ENCODE measurements at places on chromosomes 16 and 17.

GRCh38 chr17:8719291-8720246 is 25.1 kb downstream of the CCDC42 start:
- no peak for DNase-seq

GRCh38 chr16:24700549-24701392 is 28.7 kb upstream of the TNRC6A start:
- peak; percentile 99 for DNase-seq

DNA sequence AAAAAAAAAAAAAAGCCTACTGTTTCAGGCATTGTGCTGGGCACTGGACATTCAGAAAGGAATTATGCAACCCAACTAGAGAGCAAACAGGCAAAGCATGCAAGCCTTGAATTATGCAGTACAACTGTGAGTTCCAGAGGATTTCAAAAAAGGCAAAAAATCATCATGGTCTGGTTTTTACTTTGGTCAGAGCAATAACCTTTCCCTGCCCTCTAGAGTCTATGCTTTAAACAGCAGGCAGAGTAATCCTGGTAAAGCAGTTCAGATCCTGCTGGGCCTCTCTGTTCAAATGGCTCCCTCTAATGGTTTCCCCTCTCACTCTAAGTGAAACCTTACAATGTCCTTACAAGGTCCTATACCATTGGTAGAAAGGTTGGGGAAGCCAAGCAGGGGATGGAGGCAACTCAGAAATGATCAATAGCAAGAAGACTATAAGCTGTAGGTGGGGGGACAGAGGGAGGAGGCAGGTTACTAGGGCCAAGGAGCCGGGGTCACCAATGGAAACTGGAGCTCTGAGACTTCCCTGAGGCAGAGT is 4.6 kb upstream of the TAF15 start:
- DNase-seq: peak; percentile 90

GRCh38 chr17:66165537-66166123 is 26.3 kb downstream of the CEP112 start:
- peak; percentile 70 for DNase-seq

GRCh38 chr17:48718227-48718760 is 4.0 kb downstream of the PRAC1 start:
- DNase-seq: peak; percentile 49

- DNase-seq: no peak
These were observed 12.4 kb downstream of the C17orf50 start for GRCh38 chr17:35773129-35773528.

- DNase-seq: no peak
These were observed 21.7 kb upstream of the ABCA3 start for GRCh38 chr16:2362218-2362617.

- DNase-seq: no peak
These were observed 6.8 kb downstream of the CBX4 start for GRCh38 chr17:79832218-79833109.
